ENCODE measurements at places on chromosomes 4 and X. TPM values are rescaled to one million over a fixed set of nuclear protein-coding genes. Genes with fewer than 3 reads are reported as not detected.

CHST7 gene
- total RNA-seq, result 14.3 TPM

GRCh38 chrX:102959471-102959870, 22.4 kb downstream of the RAB40AL start:
- no peak overlapping the region for H3K27ac ChIP-seq
- no peaks in the 10 kb centered on the region for H3K36me3 ChIP-seq
- H3K4me1 ChIP-seq, result no peaks in the 10 kb centered on the region
- no peaks in the 10 kb centered on the region for H3K27me3 ChIP-seq

- H3K27ac ChIP-seq, result no peak overlapping the region
- H3K4me3 ChIP-seq, result no peak overlapping the region
- no peaks in the 10 kb centered on the region for H3K27me3 ChIP-seq
Measured at GRCh38 chr4:93086356-93086755, 742.2 kb upstream of the ATOH1 start.

GRCh38 chrX:41684138-41684537, 4.6 kb upstream of the GPR34 start:
- no peaks in the 10 kb centered on the region for H3K36me3 ChIP-seq
- no peak overlapping the region for H3K27ac ChIP-seq
- no peak for DNase-seq
- H3K4me3 ChIP-seq, result no peak overlapping the region
- H3K27me3 ChIP-seq, result no peaks in the 10 kb centered on the region
- H3K4me1 ChIP-seq, result peaks cover 6% of the 10 kb centered on the region

- H3K27ac ChIP-seq, result peak overlapping the region; percentile 71
- no peak for DNase-seq
- no peaks in the 10 kb centered on the region for H3K36me3 ChIP-seq
- peaks cover 12% of the 10 kb centered on the region for H3K4me1 ChIP-seq
- H3K4me3 ChIP-seq, result peak overlapping the region; percentile 94
Measured at GRCh38 chr4:109703664-109704361, 568 bp upstream of the CASP6 start.
